T follicular helper cell (primary cell): ENCODE measurements at places on chromosomes 2 and 18.

GRCh38 chr2:239588451-239589269 lies 187.8 kb upstream of the HDAC4 start:
- no peak for DNase-seq

- no peak for DNase-seq
Observed at GRCh38 chr2:219230059-219230540, 494 bp downstream of the ANKZF1 start.

DNA sequence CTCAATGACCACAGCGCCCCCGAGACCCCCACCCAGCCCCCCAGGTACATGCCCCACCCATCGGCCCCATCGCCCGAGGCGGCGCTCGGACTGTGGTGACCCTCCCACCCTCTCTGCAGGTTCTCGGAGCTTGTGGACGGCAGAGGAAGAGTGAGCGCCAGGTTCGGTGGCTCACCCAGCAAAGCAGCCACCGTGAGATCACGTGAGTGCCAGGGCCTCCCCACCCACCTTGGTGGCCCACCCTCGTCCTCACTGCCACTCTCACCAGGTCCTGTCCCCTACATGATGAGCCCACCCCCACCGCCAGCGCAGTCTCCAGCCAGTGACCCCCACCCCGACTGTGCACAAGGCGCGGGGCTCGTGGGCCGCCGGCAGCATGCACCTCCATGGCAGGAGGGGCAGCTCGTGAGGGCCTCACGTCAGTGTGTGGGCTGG lies 30.4 kb downstream of the MTERF4 start:
- DNase-seq: no peak

GRCh38 chr2:127125821-127126220 lies 18.9 kb upstream of the BIN1 start:
- DNase-seq: no peak

DNA sequence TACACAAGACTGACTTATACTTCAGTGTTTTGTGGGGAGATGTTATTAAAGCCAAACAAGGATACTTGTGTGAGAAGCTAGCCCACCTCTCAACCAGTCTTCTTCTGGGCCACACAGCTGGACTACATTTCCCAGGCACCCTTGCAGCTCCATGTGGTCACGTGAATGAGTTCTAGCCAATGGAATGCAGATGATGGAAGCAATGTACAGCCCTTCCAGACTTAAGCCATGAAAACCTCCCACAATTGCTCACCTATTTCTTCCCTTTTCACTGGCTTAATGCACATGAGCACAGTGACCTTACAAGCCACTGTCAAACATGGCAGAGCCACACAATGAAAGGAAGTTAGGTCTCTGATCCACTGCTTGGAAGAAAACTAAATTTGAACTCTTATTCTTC lies 20.4 kb upstream of the FEZ2 start:
- no peak for DNase-seq
